Caco-2 (cell line): ENCODE measurements at places on chromosomes 6 and 20.
A peak's percentile ranks its signal among the peaks of the same experiment; 100 is the strongest.

- no peaks in the 10 kb centered on the region for H3K36me3 ChIP-seq
- peak overlapping the region; percentile 24 for H3K27ac ChIP-seq
- no peak overlapping the region for H3K4me3 ChIP-seq
- no peaks in the 10 kb centered on the region for H3K27me3 ChIP-seq
- peaks cover 32% of the 10 kb centered on the region for H3K4me1 ChIP-seq
These were observed 482.3 kb upstream of the SOX4 start for GRCh38 chr6:21111093-21111725.

DNA sequence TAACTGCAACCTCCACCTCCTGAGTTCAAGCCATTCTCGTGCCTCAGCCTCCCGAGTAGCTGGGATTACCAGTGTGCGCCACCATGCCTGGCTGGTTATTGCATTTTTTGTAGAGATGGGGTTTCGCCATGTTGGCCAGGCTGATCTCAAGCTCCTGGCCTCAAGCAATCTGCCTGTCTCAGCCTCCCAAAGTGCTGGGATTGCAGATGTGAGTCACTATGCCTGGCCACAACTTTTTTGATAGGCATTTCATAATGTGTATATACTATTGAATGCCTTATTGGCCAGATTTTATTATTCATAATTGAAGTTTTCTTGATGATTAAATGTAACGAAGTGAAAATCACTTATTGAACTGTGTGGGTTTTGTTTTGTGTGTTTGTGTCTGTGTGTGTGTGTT lies 27.9 kb downstream of the FIG4 start:
- H3K4me3 ChIP-seq = no peak overlapping the region
- H3K4me1 ChIP-seq = no peaks in the 10 kb centered on the region
- no peak overlapping the region for H3K27ac ChIP-seq
- no peaks in the 10 kb centered on the region for H3K27me3 ChIP-seq

- H3K36me3 ChIP-seq = no peaks in the 10 kb centered on the region
- H3K27me3 ChIP-seq = no peaks in the 10 kb centered on the region; the same call in 1 of the 2 replicates
- H3K4me1 ChIP-seq = no peaks in the 10 kb centered on the region; the same call in 1 of the 2 replicates
These were observed 460.3 kb downstream of the QKI start for GRCh38 chr6:163874784-163875183.

GRCh38 chr6:135282395-135282794 lies 101.3 kb downstream of the MYB start:
- no peak overlapping the region for H3K27ac ChIP-seq
- H3K4me1 ChIP-seq = no peaks in the 10 kb centered on the region
- DNase-seq = no peak
- H3K4me3 ChIP-seq = no peak overlapping the region
- H3K36me3 ChIP-seq = no peaks in the 10 kb centered on the region

GRCh38 chr20:51639206-51639832 lies 96.8 kb upstream of the NFATC2 start:
- DNase-seq = peak; percentile 91
- H3K27ac ChIP-seq = peak overlapping the region; percentile 26
- H3K36me3 ChIP-seq = peaks cover 3% of the 10 kb centered on the region; the same call in 1 of the 2 replicates
- H3K4me3 ChIP-seq = no peak overlapping the region
- H3K4me1 ChIP-seq = no peaks in the 10 kb centered on the region

DNA sequence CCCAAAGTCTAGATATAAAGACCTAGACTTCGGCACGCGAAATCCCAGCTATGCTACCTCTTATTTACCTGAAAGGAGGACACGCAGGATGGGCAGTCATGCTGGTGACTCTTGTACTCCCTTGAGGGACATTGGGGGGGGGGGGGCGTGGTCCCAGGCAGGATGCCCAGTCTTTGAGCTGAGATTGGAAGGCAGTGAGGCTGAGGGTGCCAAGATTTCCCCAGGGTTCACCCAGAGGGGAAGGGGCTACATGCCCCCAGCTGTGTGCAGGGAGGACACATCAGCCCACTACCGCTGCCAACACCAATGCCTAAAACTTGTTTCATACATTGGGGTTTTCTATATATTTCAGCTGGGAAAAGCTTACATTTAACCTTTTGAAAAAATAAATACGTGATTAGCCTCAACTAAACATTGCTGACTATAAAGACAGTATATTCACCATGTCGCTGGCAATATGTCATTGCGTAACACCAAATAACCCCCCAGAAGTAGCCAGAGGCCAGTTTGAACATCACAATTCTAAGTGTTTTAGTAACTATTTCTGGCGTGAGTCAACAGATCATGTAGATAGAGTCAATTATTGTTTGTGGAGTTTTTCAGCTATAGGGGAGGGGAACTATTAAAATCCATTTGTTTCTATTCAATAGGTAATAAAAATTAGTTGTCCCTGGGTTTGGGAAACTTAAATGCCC lies 21.6 kb downstream of the MGME1 start:
- H3K4me1 ChIP-seq = peaks cover 10% of the 10 kb centered on the region
- no peaks in the 10 kb centered on the region for H3K27me3 ChIP-seq
- H3K4me3 ChIP-seq = no peak overlapping the region
- DNase-seq = no peak
- no peak overlapping the region for H3K27ac ChIP-seq
